ENCODE measurements at places on chromosomes 12 and 14.
A peak's percentile ranks its signal among the peaks of the same experiment; 100 is the strongest.

DNA sequence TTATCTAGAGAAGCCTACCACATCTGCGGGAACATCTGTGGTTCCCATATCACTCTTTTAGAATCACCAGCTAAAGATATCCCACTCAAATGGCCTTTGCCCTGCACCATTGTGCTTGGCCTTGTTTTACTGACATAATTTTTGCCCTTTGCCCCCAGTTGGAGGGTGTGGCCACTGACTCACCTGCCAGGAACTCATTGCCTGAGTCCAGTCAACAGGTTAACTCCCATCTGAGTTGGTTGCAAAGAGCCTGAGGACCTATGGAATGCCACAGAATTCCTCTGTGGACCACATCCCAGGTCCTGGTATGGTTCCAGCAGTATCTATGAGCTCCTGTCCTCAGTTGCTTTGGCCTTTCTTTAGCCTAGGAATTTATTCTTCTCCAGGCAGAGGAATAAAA, 55.7 kb upstream of the PTGR2 start:
- DNase-seq, result no peak

DNA sequence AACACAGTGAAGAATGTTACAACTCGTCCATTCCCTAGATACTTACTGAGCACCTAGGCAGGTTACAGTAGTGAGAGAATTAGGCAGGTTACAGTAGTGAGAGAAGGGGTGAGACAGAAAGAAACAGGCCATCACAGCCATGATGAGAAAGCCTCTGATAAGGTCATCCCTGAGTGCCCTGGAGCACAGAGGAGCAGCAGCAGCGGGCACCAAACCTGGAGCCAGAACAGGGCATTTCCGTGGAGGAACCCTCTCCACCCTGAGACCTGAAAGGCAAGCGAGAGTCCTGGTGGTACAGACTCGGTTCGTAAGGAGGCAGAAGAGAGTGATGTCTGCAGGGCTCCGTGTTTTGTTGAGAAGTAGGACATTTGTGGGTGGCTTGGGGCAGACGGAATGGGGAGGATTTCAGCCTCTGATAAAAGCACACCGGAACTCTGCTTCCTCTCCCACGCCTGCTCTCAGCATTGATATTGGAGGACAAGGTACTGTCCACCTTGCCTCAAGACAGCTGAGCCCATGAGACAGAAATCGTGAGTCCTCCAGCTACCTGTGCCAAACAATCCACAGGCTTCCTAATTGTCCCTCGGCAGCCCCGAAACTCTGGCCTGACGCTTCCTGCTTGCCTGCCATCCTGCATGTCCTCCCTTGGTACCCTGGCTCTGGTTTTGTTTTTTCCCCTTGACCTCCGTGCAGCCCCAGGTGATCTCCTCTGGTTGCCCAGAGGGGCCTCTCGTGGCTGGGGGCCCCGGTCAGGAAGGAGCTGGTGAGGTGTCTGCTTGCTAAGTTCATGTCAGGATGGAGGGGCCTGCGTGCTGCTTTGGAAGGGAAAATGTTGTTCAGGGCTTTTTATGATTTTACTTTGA, 136.1 kb downstream of the GCH1 start:
- no peak for DNase-seq

DNA sequence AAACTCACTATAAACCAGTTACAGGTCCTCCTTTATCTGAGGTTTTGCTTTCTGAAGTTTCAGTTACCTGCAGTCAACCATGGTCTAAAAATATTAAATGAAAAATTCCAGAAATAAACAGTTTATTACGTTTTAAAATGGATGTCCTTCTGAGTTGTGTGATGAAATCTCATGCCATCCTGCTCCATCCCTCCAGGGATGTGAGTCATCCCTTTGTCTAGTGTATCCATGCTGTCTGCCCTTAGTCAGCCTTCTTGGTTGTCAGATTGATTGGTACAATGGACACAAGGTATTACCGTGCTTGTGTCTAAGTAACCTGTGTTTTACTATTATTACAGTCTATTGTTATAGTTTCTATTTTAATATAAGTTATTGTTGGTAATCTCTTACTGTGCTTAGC, 328.3 kb downstream of the APAF1 start:
- no peak for DNase-seq

DNA sequence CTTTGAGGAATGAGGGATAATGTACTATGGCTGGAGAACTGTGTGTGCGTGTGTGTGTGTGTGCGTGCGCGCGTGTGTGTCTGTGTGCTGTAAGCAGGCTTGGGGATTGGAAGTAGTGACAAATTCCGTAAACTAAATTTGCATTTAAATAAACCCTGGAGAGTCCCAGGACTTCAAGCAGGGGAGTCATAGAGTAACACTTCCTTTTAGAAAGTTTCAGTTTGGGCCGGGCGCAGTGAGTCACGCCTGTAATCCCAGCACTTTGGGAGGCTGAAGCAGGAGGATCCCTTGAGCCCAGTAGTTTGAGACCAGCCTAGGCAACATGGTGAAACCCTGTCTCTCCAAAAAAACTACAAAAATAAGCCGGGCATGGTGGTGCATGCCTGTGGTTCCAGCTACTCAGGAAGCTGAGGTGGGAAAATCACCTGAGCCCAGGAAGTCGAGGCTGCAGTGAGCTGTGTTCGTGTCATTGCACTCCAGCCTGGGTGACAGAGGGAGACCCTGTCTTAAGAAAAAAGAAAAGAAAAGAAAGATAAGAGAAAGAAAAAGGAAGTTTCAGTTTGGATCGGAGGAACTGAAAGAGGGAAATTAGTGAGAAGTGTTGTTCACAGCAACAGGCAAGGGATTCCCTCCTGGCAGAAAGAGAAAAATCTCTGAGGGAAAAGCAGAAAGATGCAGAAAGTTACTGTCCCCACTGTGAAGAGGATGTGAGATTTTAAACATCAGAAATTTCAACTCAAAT, 222.7 kb upstream of the SOX5 start:
- DNase-seq, result no peak

- DNase-seq, result no peak
Observed at GRCh38 chr12:106081606-106082005, 57.1 kb downstream of the NUAK1 start.

DNA sequence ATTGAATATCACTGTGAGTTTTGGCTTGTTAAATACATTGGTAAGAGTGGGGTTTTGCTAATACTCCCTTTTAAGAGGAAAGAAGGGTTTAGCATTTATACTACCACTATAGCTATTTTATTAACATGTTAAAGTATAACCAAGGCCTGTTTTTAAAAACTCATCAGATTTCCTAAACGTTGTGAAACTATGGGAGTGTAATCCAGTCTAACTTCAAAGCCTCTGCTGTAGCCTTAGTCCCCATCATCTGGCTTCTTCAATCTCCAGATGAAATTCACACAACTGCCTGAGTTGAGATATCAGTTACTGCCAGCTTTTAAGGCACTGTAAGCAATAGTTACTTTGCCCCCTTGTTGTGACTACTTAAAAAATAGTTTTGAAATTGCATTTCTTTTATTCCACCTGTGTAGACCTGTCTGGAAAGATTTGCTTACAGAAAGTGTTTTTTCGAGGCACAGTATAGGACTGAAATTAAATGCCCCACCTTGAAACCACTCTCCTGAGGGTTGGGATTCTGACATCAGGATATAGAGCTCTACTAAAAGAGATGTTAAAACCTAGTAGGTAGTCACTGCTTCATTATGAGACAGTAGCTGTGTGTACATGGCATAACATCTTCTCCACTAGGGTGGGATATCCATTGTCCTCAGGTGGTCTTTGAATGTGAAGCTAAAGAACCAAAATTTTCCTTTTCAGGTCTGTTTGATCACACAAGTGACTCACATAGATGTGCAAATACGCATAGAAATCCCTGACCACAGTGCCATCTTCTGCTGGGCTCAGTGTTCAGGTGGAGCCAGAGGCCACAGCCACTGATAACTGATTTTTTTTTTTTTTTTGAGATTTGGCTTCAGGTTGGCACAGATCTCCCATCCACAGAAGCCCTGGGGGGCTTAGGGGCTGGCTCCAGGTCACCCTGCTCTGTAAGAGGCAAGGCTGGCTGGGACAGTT, 125.5 kb downstream of the DAAM1 start:
- DNase-seq, result no peak

DNA sequence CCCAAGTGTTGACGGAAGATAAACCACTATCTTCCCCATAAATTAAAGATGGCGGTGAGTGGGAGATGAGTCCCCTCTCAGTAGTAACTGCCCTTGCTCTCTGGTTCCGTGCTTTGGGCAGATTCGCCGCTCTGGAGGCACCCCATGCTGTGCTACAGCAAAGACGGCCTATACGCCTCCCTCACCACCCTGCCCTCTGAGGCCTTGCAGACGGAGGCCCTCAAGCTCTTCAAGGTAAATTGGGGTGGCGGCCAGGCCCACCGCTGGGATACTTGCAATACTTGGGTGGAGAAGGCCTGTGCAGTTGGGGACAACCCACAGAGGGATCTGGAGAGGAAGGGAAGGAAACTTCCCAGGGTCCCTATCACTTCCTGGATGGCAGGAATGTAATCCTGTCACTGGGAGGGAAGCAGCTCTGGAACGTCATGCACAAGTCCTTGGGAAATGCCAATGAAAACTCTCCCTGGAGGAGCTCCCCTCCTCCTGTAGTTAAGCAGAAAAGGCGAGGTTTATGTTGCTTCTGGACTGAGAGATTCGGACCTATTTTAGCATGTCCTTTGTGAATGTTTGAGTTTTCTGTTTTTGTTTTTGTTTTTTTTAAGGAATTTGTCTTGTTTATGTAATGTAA, 22.8 kb downstream of the PIGH start:
- DNase-seq, result no peak

DNA sequence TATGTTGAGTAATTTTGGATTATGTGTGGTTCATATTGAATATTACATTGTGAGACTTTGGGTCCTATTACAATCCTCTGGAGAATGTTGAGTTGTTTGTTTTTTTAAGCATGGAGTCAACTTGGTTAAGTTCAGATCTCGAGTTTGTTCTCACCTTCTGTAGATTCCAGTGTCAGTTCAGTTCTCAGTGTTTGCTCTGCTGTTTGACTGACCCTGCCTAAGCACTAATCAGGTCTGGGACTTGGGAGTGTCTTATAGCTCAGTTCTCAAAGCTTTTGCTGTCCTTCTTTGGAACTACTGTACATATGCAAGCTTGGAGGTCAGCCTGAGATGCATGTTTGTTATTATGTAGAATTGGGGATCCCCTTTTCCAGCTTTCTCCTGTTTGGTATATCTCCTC, 63.1 kb downstream of the DIP2B start:
- no peak for DNase-seq

DNA sequence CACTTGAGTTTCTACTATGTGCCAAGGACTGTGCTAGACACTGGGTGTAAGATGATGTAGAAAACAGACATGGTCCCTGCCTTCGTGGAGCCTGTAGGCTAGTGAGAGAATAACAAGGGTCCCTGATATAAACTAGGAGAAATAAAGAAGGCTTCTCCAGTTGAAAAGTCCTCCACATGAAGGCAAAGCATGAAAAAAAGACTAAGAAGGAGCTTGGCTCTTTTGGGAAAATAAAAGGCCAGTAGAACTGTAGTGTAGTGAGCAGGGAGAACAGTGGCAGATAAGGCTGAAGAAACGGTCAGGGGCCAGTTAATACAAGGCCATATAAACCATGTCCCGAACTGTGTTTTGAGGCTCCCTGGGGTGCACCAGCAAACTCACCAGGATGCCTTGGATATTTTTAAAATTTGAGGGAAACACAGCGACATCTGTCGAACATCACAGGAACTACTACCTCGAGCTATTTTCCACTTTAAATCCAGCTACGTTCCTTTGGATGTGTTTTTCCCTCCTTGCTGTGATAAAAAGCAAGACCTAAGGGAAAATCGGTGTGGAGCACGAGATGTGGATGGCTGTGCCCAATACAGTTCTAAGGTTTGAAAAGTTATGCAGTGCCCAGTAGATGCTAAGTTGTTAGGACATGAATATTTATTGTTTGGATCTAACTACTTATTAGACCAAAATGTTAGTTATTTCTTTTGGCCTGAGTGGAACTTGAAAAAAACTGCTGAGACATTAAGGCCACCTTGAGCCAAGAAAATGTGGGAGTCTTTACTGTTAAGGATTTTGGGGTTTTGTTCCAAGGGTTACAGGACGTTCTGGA, 8.5 kb upstream of the CFL2 start:
- peak; percentile 53 for DNase-seq

- no peak for DNase-seq
Observed at GRCh38 chr12:13504736-13505135, 308.2 kb downstream of the EMP1 start.

- DNase-seq, result no peak
Observed at GRCh38 chr12:86186449-86186848, 69.7 kb downstream of the MGAT4C start.

GRCh38 chr14:100286484-100287191, 19.6 kb downstream of the SLC25A29 start:
- DNase-seq, result no peak

GRCh38 chr12:87704374-87704773, 324.8 kb downstream of the C12orf50 start:
- no peak for DNase-seq

DNA sequence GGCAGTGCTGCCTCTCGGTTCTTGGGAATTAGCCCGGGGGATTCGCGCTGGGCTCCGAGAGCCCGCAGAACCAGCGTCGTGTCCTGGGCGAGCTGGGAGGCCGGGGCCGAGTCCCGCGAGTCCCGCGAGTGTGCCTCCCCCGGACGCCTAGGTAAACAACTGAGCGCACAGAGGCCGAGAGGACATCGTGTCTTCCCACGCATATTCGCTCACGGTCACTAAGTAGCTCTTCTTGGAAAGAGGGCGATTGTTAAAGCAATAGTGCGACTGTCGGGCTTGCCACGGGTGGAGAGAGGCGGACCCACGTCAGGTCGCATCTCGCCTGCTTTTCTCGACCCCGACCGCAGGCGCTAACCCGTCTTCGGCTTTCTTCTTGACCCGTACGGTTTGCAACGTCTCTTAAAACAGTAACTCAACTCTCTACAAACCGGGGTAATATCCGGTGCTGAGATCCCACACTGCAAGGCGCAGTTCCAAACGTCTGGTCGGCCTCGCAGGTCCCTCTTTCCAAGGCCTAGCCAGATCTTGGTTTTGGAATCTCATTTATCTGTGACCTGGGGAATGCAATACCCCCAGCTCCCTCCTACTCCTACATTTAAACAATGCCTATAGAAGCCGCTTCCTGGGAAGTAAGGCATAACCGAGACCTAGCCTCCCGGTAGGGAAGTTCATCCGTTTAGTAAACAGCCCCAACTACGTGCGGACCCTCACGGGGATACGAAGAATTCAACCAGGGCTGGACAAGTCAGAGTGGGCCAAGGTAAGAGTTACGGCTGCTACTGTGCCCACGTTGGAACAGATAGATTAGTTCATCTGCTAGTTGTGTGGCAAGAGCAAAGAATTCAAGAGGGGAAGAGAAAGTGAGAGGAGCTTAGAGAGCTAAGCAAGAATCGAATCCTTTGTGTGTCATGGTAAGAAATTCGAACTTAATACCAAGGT, 736 bp upstream of the PHLDA1 start:
- DNase-seq, result no peak

DNA sequence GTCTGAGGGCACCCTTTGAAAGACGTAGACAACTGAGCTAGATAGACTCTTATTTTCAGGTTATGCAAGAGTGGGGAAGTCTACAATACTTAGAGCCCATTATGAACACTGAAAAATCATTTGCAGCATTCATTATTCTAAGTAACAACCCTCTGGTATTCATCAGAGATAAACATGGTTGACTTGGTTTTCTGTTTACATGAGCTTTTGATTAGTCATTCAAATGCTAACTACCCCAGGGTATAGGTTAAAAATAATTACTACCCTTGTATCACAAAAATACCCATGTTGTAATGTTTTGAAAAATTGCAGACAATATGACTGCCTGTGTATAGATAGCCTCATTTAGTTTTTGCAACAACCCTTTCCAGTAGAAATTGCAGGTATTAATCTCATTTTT, 78.5 kb downstream of the PPFIBP1 start:
- DNase-seq, result no peak

- no peak for DNase-seq
Observed at GRCh38 chr12:93148412-93148811, 219.3 kb upstream of the EEA1 start.

- DNase-seq, result no peak
Observed at GRCh38 chr12:104620837-104621531, 164.2 kb downstream of the CHST11 start.
